ENCODE measurements at places on chromosomes 2 and 18.

GRCh38 chr2:46486436-46486835 is 7.1 kb downstream of the TMEM247 start:
- DNase-seq: no peak

GRCh38 chr18:46754188-46754587 is 2.7 kb downstream of the ST8SIA5 start:
- no peak for DNase-seq

DNA sequence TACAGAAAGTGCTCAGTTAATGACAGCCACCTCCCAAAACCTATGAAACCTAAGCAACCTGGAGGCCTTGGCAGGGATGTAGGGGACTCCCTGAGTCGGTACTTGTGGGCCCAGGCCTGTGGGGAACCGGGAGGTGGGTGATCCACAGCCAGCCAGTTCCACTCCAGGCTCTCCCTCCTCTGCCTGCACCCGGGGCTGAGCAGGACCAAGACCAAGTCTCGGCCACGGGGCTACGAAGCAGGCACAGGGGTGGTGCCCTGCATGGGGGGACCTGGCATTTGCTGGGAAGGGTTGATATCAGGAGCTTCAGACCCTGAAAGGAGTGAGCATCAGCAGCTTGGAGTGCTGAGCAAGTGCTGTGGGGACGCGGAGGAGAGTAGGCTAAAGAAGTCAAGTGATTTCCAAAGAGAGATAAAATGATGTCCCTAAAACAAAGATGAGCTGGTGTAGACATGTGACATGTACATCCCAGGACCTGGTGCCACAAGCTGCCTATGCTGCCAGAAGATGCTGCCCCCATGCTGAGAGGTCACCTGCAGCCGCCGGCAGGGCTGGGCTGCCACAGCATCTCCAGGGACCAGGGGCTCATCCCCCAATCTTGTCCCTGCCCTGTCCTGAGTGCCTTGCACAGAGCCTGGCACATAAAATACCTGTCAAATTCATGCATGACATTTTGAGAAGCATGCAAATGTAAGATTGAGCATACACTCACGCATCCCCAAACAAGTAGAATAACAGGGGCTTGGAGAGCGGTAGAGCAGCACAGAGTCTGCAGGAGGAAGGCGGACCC is 21.5 kb downstream of the KCNIP3 start:
- no peak for DNase-seq

GRCh38 chr18:75212751-75213090 is 2.1 kb downstream of the TSHZ1 start:
- DNase-seq: no peak

GRCh38 chr2:29759360-29759759 is 162.0 kb downstream of the ALK start:
- DNase-seq: no peak

DNA sequence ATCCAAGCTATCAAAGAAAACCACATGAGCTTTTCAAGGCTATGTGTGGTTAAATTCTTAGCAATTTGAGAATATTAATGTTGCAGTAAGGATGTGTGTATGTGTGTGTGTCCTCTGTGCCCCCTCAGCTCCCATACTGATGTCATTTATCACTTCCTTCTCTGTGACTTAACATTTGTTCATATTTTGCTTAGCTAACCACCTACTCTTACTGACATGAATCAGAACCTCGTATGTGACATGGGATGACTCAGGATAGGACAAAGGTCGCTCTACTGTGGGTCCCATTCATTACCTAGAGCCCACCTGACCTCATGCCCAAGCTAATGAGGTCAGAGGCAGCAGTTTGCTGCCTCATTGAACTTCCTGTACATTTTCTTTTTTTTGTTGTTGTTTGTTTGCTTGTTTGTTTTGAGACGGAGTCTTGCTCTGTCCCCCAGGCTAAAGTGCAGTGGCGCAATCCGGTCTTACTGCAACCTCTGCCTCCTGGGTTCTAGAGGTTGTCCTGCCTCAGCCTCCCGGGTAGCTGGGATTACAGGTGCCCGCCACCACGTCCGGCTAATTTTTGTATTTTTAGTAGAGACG is 36.3 kb downstream of the MOGAT1 start:
- DNase-seq: no peak

DNA sequence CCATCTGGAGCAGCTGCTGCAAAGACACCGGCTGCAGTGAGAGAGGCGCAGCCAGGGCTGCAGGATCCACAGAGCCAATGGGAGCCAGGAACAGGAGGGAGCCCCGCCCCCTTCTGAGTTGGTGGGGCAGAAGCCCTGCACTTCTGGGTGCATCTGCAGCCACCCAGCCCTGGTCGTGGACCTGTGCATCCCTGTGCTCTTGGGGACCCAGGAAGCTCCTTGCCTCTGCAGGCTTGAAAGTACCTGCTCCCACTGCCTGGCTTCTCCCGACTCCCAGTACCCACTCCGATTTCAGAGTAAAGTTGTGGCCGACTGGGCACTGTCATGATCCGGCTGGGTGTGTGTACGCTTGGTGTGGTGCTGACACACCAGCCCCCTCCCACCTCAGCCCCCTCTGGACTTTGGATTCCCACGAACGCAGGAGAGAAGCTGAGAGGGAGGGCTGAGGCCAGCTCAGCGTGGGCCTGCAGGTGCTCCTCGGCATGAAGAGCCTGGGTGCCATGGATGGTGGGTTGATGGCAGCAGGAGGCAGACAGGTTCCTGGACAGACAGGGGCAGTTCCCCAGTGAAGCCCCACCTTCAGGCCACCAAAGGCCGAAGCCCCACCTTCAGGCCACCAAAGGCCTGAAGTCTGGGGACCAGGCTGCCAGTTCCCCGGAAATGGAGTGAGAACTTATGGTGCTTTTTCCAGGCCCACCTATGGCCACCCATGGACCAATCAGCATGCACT is 34.9 kb downstream of the LRRTM4 start:
- no peak for DNase-seq

- DNase-seq: peak; percentile 19
These were observed 55.5 kb downstream of the PIGN start for GRCh38 chr18:62131301-62131909.

DNA sequence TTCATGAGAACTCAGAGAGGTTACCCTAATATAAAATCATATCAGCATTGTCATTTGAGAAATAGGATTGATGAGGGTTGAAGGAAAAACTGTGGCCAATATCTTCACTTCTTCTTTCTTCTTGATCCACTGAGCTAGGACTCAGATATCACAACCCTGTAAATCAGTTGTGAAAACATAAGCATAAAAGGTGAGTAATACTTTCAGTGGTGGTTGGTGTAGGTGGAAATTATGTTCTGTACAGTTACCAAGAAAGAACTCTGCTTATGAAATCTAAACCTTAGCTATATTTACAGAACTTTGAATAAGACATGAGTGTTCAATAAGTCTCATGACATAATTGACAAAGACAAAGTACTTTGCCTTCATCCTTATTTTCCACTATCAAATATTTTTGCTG is 56.3 kb downstream of the PAX3 start:
- DNase-seq: no peak

GRCh38 chr18:22141211-22141610 is 28.2 kb upstream of the GATA6 start:
- DNase-seq: no peak

GRCh38 chr18:38330573-38330972 is 765.0 kb upstream of the CELF4 start:
- no peak for DNase-seq

- DNase-seq: no peak
These were observed 840.1 kb upstream of the ID2 start for GRCh38 chr2:7841751-7842150.

GRCh38 chr2:159410276-159410675 is 123.8 kb upstream of the WDSUB1 start:
- no peak for DNase-seq

DNA sequence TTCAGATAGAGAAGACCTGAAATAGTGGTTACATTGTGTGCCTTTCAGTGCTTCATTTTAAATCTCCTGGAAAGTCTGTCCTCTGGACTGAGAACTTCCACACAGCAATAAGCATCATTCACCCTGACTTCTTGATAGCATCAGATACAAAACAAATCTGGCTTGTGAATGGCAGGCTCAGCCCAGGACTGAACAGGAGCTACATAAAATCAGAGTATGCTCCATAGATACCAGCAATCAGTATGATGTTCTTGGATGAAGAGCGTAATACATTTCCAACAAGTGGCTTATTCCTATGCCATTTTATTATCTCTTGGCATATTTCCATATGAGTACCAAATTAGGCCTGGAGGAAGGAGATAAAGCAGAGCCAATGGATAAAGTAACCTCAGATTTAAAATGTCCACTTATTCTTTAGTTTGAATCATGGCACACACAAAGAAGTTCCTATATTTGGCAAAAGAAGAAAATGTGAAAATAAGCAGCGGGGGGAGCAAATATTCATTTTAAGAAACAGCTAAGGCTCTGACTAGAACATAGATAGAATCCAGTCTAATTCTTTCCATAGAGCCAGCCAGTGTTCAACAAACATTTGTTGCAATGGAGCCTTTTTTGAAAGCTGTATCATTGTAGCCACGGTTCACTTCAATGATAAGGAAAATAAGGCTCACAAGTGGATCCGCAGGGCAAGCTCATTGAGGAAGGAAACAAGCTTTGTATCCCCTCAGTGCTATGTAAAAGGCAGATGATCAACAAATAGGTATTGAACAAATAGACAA is 230.8 kb upstream of the CHAC2 start:
- DNase-seq: no peak

GRCh38 chr2:229273006-229273722 is 2.1 kb upstream of the PID1 start:
- no peak for DNase-seq

GRCh38 chr18:36186461-36187192 is 670 bp upstream of the MOCOS start:
- no peak for DNase-seq

DNA sequence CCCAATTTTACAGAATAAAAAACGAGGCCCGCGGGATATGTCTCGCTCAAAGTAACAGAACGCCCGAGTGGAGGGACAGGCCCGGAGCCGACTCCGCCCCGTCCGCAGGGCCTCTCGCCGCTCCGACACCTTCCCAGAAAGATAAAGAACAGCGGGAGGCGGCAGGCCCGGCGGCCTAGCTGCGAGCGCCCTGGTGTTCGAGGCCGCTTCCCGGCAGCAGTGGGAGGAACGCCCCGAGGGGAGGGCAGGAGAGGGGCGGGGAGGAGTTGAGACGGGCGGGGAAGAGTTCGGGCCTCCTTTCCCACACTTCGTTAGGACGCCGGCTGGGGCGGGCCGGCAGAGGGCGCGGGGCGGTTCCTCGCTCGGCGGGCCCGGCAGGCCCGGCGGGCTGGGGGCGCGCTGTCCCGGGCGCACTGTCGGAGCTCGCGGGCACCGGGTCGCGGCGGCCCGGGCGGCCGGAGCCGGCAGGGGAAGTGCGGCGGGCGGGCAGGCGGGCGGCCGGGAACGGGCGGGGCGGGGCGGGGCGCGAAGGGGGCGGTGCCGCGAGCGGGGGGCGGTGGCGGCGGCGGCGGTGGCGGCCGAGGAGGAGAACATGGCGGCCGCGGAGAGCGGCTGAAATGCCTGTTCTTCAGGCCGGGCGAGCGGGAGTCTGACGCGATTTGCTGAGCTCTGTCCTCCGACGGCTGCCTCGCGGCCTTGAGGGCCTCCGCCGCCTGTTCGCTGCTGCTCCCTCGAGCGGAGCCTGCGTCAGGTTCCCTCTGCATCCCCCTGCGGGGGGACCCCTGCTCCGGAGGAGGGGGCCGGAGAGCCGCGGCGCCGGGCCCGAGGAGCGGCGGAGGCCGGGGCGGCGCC is at the start of gene NCOA1:
TSS of gene NCOA1 (plus strand) at position 565 of the 852 bp plus-strand sequence. CDS start 167,424 bp downstream, outside the sequence.
- DNase-seq: peak; percentile 80

- DNase-seq: no peak
These were observed 35.6 kb upstream of the PRLH start for GRCh38 chr2:237530472-237531433.

DNA sequence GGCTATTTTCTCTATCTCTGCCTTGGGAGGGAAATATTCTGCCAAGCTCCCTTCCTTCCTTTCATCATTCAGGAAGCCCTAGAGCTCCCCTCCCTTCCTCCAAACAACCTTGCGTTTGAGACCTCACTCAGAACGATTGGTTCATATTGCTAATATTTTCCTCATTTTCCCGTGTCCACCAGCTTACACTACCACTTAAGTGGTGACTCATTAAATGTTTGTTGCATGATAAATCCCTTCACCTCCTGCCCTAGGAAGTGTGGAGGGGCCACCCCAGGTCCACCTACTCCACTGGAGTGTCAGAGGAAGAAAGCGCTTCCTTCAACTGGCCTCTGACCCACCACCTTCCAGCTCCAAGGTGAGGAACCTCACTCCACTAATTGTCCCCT is 2.3 kb upstream of the LPIN2 start:
- DNase-seq: no peak

GRCh38 chr18:11577271-11578112 is 31.9 kb upstream of the SLC35G4 start:
- no peak for DNase-seq

- DNase-seq: no peak
These were observed 643.3 kb downstream of the BCL11A start for GRCh38 chr2:59910166-59910565.

DNA sequence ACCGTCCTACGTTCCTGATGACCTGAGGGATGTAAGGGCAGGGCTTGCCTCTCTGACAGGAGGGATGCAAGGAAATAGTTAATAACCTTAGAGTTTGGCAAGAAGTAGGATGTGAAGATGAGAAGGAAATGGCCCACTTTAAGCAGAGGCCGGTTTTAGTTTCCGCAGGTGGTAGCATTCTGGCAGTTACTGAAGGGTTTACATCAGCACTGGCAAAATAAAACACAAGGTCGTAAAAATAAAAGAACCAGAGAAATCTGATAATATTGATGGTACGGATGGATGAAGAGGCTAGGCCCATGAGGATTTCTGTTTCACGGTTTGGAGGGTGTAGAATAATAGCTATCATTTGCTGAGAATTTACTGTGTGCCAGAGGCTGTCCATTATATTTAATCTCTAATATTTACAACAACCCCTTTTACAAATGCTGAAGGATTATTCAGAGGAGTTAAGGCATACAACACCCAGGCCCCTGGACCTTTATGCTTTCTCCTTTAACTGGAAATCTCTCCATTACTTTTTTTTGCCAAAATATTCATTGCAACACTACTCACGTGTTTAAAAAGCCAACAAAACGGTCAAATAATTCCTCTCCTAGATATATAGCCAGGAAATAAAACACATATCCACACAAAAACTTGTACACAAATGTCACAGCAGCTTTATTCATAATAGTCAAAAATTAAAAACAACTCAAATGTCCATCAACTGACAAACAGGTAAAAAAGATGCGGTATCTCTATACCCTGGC is 28.5 kb downstream of the DAPL1 start:
- DNase-seq: no peak

Measured in stimulated activated CD8-positive, alpha-beta memory T cell treated with anti-CD3 and anti-CD28 coated beads, Interleukin-4, amount 100 ng/mL, for 1 hour (primary cell).